ENCODE measurements at places on chromosomes 1 and 21. TPM values are rescaled to one million over a fixed set of nuclear protein-coding genes. Genes with fewer than 3 reads are reported as not detected.

DNA sequence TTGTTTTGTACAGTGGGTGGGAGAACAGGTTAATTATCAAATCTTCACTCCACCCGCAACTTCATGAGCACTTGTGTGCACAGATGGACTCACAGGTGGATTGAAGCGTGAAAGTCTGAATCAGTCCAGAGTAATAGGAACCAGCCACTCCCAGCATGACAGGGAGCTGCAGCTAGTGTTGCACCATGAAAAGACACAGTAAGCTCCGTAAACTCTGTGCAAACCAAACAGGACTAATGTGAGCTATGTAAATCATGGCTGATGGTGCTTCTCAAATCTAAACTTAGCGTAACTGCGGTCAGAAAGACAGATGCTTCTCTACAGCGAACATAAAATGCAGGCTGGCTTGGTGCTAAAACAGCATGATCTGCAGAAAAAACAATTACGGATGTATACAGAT lies 114.4 kb downstream of the CENPF start:
- DNase-seq, result no peak

GRCh38 chr1:10637834-10638558 lies 158.4 kb downstream of the CASZ1 start:
- DNase-seq, result no peak

GRCh38 chr1:185367218-185367617 lies 50.2 kb upstream of the IVNS1ABP start:
- DNase-seq, result no peak

Gene FMOD
- total RNA-seq, result 95.2 TPM

Gene RGS16
- total RNA-seq, result 25.0 TPM

Gene CYP4X1
- 4.3 TPM for total RNA-seq

All from mesenteric fat pad (tissue), 1 donor.